Activated naive CD8-positive, alpha-beta T cell treated with anti-CD3 and anti-CD28 coated beads for 36 hours (primary cell): ENCODE measurements at places on chromosomes 11 and 22.

- DNase-seq = no peak
Observed at GRCh38 chr11:31437742-31438435, 68.2 kb downstream of the DNAJC24 start.

DNA sequence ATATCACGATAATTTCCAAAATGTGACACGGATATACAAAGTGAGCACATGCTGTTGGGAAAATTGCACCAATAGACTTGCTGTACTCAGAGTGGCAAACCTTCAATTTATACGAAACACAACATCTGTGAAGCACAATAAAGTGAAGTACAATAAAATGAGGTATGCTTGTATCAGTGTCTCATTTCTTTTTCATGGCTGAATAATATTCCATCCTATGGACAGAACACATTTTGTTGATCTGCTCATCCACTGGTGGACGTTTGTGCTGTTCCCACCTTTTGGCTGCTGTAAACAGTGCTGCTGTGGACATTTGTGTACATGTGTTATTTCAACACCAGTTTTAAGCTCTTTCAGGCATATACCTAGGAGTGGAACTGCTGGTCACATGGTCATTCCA lies 78.7 kb upstream of the CCND1 start:
- no peak for DNase-seq

DNA sequence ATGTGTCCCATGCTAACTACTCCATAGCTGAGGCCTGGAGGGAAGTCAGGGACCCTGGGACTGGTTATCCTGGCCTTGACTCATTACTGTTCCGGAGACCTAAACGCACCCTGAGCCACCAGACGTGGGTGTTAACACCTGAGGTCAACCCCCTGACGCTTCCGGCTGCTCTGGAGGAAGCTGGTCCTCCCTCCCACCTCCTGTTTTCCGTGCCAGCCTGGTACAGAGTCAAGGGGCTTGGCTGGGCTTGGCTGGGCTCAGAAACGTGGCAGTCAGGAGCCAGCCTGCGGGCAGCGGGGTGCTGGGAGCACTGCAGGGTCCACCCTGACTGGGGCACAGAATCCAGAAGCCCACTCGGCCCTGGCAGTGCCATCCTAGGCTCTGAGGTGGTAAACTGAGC lies 2.6 kb downstream of the TMPRSS4 start:
- no peak for DNase-seq

GRCh38 chr11:75598900-75599299 lies 36.8 kb downstream of the SERPINH1 start:
- DNase-seq = no peak

DNA sequence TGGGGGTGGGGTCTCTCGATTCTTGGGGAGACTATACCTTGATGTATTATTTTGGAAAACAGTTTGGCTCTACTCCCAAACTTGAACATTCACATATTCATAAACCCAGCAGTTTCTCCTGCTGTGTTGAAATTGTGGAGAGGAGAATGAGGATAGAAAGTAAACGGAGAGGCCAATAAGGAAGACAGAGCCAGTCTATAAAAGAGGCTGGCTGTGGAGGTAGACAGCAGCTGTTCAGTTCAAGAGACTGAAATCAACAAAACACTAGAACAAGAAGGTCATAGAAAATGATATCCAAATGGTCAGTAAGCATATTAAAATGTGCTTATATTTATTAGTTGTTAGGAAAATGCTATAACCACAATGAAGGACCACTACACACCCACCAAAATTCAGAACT lies 1.9 kb upstream of the MOGAT2 start:
- DNase-seq = no peak

GRCh38 chr11:101803651-101804050 lies 111.2 kb upstream of the CEP126 start:
- no peak for DNase-seq

- DNase-seq = no peak
Observed at GRCh38 chr22:38346506-38346905, 29.3 kb upstream of the CSNK1E start.

DNA sequence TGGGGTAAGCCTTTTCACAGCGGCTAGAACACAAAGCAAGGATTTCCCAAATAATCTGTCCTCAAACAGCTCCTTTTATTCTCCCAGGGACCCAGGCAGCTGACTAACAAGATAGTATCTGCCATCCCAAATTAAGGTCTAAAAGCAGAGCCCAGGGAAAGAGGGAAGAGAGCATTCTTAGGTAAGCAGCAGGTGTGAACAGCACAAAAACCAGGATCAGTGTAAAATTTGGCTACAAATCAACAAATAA lies 79.9 kb downstream of the RBMXL2 start:
- DNase-seq = no peak

DNA sequence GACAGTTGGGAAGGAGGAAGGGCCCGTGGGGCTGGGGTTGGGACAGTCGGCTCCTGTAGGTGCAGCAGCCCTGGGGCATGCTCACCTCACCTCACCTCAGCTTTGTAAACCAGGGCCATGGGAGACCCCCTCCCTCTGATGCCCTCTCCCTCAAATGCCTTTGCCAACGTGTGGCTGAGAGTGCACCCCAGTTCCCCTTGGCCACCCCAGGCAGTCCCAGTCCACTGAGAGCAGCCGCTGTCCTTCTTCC lies 4.2 kb upstream of the NEAT1 start:
- no peak for DNase-seq

DNA sequence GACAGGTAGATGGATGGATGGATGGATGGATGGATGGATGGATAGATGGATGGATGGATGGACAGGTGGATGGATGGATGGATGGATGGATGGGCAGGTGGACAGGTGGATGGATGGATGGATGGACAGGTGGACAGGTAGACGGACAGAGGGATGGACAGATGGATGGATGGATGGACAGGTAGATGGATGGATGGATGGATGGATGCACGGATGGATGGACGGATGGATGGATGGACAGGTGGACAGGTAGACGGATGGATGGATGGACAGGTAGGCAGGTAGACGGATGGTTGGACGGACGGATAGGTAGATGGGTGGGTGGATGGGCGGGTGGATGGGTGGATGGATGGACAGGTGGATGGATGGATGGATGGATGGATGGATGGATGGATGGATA lies 24.3 kb downstream of the PDGFB start:
- DNase-seq = no peak

DNA sequence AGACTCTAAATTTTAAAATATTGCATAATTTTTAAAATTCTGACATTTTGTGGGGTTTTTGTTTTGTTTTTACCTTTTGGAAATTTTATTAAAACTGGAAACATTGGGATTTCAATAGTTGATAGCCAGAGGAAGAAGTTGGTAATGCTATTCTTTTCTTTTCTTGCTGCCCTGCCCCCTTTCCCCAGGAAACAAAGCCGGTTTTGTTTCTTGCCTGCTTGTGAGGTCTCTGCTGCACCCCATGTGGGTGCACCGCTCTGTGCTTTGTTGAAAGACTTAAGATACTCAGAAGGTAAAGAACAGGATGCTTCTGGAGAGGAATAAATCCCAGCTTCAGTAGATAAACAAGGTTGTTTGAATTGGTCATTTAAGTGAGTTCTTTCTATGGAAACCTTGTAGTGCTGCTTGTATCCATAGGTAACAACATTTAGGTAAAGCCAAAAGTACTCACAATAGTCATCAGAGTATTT lies 87.5 kb downstream of the YAP1 start:
- no peak for DNase-seq

DNA sequence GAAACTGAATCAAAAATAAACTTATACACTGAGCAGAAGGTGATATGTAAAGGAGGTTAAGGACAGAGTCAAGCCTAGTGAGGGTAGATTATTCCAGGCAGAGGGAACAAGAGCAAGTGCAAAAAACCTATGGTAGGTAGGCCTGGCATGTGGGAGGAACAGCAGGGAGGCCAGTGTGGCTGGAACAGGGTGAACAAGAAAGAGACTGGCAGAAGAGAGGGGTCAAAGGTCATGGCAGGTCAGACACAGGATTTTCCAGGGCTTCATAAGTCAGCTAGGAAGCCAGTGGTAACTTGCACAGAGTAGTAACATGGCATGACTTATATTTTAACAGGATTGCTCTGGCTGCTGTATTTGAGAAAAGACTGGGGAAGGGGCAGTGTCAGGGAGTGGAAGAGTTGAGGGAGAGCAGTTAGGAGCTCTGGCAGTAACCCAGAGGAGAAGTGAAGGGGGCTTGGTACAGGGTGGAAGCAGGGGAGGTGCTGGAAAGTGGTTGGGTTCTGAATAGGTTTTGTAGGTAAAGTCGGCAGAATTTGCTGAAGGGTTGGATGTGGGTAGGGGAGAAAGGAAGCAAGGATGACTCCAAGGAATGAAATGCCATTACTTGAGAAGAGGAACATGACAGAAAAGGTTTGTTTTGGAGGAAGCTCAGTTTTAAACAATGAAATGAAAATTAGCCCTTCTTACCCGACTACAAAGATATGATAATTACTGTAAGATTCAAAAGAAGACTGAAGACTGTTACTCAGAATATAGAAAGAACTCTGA lies 86.2 kb downstream of the ZNRF3 start:
- DNase-seq = no peak

DNA sequence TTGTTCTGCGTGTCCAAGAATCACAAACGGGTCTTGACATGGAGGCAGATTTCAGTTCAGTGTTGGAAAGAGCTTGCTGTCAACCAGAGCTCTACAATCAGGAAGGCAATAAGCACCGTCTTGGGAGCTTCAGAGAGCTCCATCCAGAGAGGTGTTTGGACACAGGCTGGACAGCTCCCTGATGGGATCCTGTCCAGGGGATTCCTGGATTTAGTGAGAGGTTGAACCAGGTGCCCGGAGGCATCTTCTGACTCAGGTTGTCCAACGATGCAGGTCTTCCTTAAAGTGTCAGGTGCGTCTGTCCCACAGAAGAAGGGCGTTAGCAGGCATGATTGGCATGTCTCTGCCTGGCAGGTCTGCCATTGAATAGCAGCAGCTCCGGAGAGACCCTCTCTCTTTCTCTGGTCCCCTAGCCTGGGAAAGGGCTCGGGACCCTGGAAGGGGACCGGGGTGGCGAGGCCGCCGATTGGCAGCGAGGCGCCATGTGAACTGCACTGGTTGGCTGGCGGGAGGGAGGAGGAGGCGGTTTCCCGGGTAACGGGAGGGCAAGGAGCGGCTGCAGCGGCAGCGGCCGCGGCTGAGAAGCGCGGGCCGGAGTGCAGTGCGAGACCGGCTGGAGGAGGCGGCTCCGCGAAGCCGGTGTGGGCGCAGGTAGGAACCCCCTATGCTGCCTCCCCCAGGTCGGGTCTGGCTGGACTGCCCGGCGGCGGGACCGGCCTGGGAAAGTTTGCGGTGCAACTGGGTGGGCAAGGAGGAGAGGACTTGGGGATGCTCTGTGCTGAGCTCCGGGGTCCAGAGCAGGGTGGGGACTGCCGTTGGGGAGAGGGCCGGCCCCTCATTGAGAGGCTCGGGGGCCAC lies 104.1 kb upstream of the E2F8 start:
- no peak for DNase-seq

- peak; percentile 76 for DNase-seq
Observed at GRCh38 chr11:46361283-46362155, 14.3 kb downstream of the DGKZ start.

- DNase-seq = no peak
Observed at GRCh38 chr22:41668971-41669911, 19.4 kb downstream of the SNU13 start.

- DNase-seq = no peak
Observed at GRCh38 chr22:44913198-44913983, 96.4 kb downstream of the PHF21B start.

DNA sequence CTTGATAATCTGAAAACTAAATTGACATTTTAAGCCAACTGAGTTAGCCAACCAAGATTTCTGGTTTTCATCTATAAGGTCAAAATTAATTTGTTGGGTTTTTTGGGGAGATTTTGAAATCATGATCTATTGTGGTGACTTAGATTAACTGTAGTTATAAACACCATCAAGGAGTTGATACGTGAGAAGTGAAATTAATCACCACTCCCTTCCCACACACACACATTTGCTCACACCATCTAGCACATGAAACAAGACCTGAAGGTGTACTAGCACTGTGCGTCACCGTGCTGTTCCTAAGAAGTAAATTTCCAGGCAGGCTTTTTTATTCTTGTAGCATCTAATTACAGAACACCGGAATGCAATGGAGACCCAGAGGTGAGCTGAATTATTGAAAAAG lies 2.1 kb downstream of the OR5B21 start:
- DNase-seq = no peak

GRCh38 chr11:78299000-78299710 lies 110.4 kb downstream of the USP35 start:
- DNase-seq = no peak

DNA sequence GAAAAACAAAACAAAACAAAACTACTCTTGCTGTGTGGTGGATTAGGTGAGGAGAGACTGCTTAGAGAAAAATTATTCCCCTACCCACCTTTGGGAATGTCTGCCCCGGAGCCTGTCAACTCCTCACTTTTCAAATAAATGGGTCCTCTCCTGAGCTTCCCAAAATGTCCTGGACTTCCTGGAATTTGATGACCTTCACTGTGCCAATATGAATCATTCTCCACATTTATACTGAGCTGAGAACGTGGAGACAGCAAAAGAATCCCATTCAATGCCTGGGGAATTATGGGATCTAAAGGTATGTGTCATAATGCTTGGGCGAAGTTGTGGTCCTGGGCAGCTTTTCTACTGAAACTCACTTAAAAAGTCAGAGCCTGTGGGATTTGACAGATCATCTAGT lies 136.8 kb downstream of the KIF18A start:
- no peak for DNase-seq

DNA sequence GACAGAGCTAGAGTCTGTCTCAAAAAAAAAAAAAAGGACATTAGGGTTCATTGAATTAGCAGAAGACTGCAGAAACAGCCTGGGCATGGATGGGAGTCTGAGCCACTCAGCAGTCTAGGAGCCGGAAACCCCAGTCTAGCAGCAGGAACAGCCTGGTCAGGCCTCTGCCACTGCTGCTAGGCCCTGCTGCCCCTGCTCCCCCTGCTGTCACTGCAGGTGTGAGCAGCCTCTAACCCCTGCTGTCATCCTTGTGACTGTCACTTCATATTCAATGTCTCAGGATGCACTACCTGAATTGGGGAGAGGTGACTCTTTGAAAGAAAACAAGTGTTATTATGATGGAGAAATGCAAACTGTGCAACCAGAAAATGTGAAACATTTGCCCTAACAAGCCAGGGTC lies 7.0 kb upstream of the DDX17 start:
- DNase-seq = peak; percentile 47

GRCh38 chr11:128884703-128885338 lies 6.3 kb upstream of the KCNJ5 start:
- DNase-seq = peak; percentile 52

DNA sequence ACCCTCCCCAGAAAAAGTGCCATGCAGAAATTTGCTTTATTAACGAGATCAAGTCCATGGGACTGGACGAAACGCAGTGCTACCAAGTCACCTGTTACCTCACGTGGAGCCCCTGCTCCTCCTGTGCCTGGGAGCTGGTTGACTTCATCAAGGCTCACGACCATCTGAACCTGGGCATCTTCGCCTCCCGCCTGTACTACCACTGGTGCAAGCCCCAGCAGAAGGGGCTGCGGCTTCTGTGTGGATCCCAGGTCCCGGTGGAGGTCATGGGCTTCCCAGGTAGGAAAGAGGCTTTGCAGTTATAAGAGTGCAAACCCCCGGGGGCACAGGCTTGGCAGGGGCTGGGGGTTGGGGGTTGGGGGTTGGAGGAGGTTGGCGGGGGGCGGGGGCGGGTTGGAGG lies 4.2 kb downstream of the APOBEC3H start:
- no peak for DNase-seq
